ENCODE measurements at places on chromosomes 11 and 22.
A peak's percentile ranks its signal among the peaks of the same experiment; 100 is the strongest.

DNA sequence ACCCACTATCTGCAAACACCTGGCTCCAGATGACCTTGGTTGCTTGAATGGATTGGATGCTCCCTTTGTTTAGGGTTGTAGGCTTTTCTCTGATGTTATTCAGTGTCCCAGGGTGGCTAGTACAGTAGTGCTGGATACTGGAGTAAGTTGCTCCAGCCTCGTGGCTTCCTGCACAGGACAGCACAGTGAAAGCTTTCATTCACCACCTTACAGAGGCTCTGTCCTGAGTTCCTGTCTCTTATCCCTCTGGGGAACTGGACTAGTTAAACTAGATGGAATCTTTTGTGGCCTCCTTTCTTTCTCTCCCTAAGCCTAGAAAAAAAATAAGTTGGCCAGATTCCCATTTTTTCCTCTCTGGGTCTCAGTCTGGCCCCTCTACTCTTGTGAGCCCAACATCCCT lies 42.6 kb downstream of the MRPL48 start:
- no peak for DNase-seq

GRCh38 chr11:15106201-15106965 lies 8.3 kb upstream of the INSC start:
- DNase-seq = no peak

DNA sequence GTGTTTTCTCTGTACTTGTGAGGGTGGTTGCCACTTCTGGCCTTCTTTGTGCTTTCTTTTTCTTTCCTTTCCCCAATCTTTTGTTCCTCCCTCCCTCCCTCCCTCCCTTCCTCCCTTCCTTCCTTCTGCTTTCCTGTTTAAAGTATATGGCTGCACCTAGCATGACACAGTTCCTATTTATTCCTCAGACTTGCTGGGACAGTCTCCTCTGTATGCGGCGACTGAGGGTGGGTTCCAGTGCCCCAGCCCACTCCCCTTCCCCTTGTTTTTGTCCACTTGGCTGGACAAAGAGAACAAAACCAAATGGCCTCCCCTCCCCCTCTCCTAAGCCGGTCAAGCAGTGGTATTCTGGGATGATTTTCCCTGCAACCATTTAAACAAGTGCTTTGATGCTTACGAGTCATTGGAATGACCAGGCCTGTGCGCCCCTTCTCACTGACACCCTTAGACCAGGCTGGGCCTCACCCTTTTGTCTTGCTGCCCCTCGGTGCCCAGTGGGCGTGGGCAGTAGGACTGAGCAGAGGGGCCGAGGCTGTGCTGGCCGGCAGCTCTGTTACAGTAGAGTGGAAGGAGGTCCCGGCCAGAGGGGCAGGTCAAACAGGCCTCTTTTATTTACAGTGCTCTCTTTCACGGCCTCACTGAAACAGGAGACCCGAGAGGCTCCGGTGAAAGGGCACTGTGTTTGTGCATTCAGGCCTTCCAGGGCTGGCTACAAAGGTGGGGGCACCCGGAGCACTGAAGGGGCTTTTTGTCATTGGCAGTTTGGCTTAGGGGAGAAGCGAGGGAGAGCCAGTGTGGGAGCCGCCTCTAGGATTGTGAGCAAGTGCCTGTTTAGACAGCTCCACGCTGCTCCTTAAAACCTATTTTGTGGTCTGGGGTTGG lies 32.2 kb downstream of the ZBTB16 start:
- no peak for DNase-seq

- no peak for DNase-seq
Measured at GRCh38 chr22:36299911-36300310, 47.0 kb downstream of the APOL1 start.

GRCh38 chr11:69060806-69061712 lies 12.3 kb downstream of the TPCN2 start:
- DNase-seq = no peak

DNA sequence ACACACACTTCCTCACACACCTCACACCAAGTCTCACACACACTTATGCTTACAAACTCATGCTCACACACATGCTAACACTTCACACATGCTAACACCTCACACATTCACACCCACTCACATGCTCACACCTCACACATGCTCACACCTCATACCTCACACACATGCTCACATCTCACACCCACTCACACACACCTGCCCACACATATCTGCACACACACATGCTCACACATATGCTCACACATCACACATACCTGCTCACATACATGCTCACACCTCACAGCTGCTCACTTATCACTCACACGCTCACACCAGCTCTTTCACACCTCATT lies 4.5 kb upstream of the MYBPC3 start:
- DNase-seq = no peak

GRCh38 chr11:115505175-115505574 lies 960 bp upstream of the CADM1 start:
- no peak for DNase-seq

DNA sequence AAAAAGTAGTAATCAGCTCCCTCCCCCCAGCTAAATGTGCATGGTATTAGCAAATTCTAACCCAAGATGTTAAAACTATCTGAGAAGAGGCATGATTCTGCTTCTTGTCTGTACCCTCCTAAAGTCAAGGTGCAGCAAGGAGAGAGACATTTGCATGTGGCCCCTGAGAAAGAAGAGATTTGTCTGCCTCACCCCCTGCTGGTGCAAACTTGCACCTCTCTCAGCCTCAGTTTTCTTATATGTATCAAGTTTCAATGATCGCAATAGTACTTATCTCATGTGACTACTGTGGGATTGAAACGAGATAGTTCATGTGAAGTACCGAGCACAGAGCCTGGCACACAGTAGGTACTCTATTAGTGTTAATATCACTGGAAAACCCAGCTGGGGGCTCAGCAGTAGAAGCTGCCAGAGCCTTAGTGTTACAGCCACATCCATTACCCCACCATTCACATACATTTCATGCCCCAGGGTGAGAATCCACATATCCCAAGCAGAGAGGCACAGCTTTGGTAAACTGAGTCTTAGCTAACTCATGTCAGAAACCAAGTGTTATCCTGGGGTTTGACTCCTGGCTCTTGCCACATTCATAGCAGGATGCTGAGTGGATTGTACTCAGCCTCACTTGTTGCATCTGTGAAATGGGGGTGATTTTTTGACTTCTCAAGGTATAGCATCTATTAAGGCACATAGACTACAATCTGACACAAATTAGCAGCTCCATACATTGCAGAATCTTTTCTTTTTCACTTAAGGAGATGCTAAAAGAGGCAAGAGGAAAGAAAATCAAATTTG lies 24.9 kb downstream of the CD44 start:
- DNase-seq = no peak

DNA sequence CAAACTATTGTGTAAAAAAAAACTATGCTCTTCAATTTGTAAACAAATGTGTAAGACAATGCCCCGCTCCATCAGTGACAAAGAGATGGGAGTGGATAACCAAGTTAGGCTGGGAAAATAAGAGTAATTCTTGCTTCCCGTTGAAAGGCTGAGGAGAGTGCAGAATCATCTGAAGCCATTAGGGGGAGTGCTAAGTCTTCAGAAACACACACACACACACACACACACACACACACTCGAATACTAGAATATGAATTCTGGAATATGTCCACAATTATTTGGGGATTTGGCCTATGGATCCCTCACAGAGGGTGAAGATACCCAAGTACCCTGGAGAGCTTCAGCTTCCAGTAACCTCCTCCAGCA lies 27.8 kb upstream of the ROBO3 start:
- DNase-seq = peak; percentile 62

DNA sequence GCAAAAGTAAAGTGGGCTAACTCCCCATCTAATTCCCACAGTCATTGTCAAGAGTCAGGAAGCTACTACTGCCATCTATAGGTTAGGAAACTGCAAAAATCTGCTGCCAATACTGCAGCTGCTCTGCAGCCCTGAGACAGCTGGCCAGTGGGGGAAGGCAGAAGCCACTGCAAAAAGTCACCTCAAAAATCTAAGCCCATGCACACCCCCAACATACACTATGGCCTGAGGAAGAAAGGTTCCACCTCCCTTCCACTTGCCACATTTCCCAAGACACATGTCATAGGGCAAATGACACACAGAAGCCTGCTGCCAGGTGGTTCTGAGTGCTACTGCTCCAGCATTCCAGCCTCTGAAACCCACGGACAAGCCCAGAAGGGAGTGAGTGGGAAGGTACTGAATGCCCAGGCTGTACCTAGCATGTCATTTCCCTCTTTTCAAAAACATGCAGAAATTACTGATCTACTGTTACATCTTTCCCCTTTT lies 36.9 kb downstream of the DGCR2 start:
- DNase-seq = no peak

- no peak for DNase-seq
Measured at GRCh38 chr11:128608746-128609407, 21.5 kb upstream of the ETS1 start.
